Ammon's horn (tissue), 1 donor: ENCODE measurements at places on chromosomes 13 and 19.

DNA sequence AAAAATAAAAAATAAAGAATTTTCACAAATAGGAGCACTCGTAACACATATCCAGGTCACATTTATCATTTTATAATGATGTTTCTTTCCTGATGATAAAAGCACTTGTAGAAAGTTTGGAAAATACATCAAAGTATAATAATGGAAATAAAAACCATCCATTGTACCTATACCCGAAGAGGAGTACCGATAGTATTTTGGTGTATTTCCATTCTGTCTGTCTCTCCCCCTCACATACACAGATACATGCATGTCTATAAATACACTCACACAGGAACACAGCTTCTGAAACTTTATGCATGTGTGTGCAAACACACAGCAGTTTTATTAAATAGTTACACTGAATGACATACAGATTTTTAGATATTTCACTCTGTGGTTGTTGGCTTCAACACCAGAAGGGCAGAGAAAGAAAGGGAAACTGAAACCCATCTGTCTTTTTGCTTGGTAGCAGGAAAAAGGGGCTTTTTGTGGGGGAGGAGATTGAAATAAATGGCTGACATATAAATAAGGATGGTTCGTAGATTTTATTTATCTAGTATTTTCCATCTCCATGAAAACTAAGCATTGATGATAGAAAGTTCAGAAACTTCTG, 114.8 kb downstream of the LRCH1 start:
- DNase-seq = no peak

DNA sequence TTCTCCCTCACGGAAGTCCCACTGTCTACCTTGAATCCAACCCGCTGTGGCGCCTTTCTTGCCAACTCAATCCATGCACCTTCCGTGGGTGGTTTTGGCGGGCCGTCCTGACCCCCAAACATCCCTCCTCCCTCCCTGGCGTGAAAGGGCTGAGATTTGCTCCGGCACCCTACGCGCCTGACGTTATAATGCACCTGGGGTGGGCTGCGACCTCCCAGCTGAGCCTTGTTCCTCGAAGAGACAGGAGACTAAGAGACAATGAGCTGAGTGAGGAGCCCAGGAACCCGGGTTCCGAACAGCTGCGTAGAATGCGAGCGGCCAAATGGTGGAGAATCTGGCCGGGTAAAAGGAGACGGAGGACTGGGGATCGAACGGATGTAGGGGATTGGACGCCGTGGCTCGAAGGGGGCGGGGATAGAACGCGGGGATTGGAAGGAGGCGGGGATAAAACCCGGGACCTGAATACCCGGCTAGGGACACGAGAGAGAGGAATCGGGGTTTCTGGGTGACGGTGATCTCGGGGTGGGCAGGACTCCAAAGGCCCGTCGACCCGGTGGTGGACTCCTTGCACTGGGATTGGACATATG, at the start of gene CPT1C:
Gene CPT1C, plus strand, starts transcription at position 461 of the 587 bp plus-strand sequence. CDS start 1,137 bp downstream, outside the sequence.
- DNase-seq = peak; percentile 93

DNA sequence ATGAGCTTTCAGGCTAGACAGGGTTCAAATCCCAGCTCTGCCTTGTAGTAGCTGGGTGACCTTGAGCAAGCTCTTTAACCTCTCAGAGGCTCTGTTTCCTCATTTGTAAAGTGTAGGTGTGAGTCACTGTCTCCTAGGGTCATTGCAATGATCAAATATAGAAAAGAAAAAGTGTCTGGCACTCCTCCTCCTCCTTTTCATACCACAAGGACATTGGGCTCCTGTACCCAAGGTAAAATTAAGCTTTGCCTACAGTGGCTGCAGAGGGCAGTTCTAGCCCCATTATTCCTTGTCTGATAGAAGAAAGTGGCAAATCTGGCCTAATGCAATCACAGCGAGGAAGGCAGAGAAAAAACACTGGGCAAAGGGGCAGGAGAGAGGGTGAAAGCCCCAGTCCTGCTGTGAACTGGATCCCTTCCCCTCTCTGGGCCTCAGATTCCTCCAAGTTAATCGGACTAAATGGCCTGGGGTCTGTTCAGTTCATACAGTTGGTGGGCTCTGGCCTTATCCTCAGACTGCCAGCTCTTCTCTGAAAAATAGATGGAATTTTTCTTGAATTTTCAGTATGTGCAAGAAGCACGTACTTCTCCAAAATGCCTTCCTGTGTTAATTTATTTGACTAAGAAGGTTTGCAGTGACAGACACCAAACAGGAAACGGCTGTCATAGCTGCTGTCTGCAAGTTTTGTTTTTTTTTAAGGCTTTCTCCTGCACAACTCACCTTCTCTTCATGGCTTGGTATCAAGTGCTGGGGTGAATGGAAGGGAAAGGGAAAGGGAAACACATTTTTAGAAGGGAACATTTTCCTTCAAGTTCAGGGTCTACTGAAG, 35.3 kb downstream of the RGCC start:
- no peak for DNase-seq

DNA sequence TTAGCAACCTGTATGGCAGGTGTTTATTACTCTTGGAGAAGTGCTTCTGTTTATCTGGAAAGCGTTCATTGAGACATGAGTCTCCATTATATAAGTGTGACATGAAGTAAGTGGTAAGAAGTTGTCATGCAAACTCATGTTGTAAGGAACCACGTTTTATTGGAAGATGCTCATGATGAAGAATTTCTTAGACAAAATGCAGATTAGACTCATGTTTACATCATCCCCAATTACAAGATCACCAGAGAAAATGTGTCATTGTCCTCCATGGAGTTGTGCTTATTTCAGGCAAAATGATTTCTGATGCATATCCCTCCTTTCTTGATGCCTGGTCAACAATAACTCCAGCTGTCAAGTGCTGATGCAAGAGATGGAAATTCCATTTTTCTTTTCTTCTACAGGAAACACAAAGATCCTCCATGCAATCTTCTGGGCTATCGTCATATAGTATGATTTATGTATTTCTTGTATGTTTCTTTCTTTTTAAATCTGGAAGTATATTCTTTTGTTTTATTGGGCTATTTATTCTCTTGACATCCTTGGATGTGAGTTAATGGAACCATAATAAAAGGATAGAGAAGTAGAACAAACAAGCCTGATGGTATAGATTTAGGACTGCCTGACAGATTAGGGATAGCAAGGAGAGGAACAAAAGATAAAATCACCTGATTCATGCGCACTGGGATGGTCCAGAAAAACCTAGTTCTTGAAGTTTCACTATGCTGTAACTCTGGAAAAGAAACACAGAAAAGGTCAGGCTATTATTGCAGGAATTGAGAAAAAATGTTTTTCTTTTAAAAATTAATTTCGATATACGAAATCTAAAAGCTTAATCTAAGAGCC, 50.7 kb upstream of the DIAPH3 start:
- no peak for DNase-seq

DNA sequence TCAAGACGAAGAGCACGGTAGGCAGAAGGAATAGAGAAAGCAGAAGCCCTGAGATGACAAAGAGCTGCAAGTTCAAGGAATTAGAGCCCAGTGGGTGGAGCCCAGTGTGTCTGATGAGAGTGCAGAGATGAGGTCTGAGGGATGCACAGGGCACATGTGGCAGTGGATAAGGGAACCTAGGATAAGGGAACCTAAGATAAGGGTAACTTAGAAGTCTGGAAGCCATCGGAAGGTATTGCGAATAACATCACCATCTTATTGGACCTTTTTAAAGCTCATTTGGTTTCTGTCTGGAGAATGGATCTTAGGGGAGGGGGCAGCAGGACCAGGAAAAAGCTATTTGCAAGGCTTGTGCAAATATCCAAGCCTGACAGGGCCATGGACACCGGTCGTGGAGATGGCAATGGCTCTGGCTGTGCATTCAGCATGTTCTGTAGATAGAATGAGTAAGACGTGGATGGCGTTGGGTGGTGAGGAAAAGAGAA, 1.3 kb downstream of the FPR3 start:
- no peak for DNase-seq

- no peak for DNase-seq
Observed at GRCh38 chr13:112069845-112070251, 2.9 kb downstream of the SOX1 start.

GRCh38 chr13:79637133-79637763, 156.3 kb downstream of the NDFIP2 start:
- no peak for DNase-seq

- DNase-seq = no peak
Observed at GRCh38 chr19:5472286-5472685, 17.1 kb downstream of the ZNRF4 start.

DNA sequence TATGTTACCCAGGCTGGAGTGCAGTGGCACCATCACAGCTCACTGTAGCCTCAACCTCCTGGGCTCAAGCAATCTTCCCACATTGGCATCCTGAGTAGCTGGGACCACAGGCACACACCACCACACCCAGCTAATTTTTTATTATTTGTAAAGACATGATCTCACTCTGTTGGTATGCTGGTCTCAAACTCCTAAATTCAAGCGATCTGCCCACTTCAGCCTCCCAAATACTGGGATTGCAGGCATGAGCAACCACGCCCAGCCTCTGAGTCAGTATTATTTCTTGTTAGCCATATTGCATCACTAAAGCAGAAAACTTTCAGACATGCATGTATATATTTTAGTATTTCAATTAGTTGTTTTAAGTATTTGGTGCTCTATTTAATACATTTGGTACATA, 376.4 kb downstream of the GPC6 start:
- DNase-seq = no peak

DNA sequence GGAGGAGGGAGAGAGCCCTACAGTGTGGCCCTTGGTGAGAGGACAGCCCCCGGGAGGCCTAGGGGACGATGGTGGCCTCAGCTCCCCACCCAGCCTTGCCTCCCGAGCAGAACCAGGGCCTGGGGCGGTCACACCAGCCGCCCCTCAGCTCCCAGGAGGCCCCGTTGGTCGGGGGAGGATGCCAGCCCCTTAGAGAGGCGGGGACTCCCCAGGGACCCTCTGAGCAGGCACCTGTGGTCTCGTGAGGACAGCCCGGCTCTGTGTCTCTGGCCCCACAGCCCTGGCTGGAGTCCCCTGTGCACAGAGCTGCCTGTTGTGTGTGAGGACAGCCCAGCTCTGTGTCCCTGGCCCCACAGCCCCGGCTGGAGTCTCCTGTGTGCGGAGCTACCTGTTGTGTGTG, 158.8 kb downstream of the KDM4B start:
- no peak for DNase-seq

- no peak for DNase-seq
Observed at GRCh38 chr19:408441-408901, 476 bp downstream of the C2CD4C start.

- DNase-seq = no peak
Observed at GRCh38 chr19:28023064-28023463, 1189.9 kb downstream of the UQCRFS1 start.

- no peak for DNase-seq
Observed at GRCh38 chr13:44573790-44574465, 2.2 kb downstream of the TSC22D1 start.

GRCh38 chr19:19209372-19209771, 2.4 kb upstream of the NCAN start:
- no peak for DNase-seq

DNA sequence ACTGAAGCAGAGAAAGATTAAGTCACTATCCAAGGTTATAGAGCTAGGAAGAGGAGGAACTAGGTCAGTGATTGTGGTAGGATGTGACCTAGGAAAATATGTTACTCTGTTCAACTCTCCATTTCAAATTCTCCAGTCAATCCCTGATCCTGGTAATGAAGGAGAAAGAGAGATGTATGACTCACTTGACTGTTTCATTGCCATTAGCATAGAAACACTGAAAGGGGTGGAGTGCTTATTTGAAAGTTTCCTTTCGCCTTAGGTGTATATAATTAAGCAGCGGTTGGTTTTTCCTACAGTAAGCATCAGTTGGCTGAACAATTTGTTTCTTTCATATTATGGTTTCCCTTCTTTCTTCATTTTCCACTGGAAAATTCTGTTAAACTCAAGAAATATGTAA, 198.1 kb upstream of the CSNK1A1L start:
- DNase-seq = no peak

DNA sequence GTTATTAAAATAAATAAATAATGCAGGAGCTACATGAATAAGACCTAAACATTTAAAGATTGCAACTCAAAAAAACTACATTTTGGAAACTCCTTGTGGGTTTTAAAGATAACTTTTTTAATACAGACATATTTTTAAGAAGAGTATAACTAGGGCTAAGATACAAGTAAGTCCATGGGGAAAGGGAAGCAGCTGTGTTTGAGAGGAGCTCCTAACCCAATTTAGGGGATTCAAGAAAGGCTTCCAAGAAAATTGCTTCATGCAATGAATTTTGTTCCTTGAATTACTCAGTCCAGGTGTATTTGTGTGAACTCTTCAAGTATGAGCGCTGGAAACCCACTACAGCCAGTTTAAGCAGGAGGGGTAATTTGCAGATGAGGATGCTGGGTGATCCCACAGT, 44.1 kb upstream of the C13orf42 start:
- no peak for DNase-seq

DNA sequence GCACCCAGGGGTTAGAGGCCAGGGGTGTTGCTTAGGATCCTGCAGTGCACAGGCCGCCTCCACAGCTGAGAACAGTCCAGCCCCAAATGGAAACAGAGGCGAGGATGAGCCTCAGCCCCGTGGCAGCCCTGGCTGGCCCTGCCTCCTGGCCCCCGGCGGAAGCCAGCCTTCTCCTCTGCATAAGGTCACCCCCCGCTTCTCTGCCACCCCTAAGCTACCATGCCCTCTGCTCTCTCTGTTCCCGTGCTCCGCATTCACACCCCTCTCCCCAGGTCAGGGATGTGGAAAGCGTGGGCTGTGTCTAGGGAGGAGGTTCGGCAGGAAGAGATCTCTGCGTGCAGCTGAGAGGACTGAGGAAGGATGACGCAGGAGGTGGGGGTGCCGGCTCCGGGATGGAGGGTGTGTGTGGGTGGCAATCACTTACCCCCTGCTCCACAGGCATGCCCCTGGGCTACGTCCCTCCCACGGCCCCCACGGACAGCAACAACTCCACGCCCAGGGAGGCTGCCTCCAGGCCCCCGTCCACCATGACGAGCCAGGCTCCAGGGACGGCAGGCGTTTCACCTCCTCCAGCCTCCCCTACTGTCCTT, 6.0 kb downstream of the SSC5D start:
- DNase-seq = no peak

GRCh38 chr13:57918913-57919312, 287.4 kb downstream of the PCDH17 start:
- no peak for DNase-seq

- DNase-seq = peak; percentile 37
Observed at GRCh38 chr13:75760131-75761021, 124.2 kb downstream of the LMO7 start.

GRCh38 chr19:7549429-7550148, 14.1 kb downstream of the PNPLA6 start:
- no peak for DNase-seq

DNA sequence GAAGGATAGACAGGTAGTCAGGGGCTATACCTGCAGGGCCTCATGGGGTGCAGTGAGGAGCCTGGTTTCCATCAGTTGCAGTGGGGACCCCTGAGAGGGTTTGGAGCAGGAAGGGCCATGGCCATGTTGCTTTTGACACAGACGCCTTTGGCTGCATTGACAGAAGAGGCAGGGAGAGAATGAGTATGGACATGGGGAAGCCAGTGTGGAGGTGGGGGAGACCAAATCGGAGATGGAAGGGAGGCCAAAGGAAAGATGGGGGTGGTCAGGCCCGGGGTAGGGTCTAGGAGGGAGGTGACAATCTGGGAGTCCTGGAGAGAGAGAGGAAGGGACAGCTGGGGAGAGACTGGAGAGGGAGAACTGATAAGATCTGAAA, 1.3 kb downstream of the HSD11B1L start:
- DNase-seq = no peak

- DNase-seq = no peak
Observed at GRCh38 chr19:8336660-8337059, 6.4 kb downstream of the KANK3 start.

GRCh38 chr19:11948646-11949045, 16.2 kb upstream of the ZNF763 start:
- DNase-seq = no peak
